ENCODE measurements at places on chromosomes 5 and 9.

- no peak for DNase-seq
Observed at GRCh38 chr5:171531638-171532037, 112.2 kb downstream of the FGF18 start.

DNA sequence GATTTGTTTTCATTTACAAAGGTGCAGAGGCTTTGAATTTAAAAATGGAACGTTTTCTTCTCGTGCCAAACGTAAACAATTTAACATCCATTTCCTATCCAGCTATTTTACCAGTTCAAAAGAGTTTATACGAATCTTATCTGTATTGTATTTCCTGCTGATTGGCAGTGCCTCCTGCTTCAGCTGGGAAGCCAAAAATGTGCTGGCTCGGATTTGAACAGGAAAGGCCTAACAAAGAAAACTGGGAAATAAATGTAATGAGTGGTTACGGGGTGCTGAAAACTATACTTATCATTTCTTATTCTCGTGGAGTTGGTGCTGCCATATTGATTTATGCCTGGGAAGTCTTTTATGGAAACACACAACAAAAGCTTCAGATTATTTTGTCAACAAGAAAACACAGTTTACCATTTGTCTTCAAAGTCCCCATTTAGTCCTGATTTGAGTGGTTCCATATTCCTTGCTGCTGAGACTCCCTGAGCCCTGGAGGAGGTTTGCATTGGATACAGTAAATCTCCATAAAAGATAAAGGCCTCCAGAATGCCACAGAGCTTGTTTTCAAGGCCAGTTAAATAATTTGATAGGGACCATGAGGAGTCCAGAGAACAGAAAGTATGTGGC is 507.4 kb downstream of the RASEF start:
- no peak for DNase-seq

DNA sequence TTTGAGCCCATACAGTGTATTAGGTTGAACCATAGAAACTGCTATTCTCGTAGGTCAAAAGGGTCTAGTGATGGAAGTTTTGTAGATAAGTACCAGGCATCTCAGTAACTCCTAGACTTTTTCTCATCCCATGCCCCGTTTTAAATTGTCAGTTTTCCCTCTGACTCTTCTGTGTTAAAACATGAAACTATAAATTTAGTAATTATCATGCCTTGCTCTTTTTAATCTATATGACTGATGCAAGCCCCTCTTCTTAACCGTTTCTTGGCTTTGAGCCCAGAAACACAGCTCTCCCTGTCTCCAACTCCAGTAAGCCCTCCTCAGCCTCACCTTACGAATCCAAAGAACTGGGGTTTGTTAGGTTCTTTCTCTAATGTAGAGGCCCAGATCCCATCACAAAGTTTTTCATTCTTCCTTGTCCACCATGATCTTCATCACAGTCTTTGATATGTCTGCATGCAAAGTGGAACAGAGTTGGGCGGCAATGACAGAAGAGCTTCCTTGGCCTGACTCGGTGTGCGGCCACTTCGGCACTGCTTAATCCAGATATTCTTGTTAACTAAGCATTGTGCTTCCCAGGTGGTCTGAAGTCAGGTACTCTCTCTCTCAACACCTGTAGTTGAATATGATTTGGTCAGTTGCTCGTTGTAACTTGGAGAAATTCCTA is 21.1 kb downstream of the RGMB start:
- no peak for DNase-seq

GRCh38 chr9:87883990-87884389 is 1.3 kb downstream of the SPATA31E1 start:
- no peak for DNase-seq

DNA sequence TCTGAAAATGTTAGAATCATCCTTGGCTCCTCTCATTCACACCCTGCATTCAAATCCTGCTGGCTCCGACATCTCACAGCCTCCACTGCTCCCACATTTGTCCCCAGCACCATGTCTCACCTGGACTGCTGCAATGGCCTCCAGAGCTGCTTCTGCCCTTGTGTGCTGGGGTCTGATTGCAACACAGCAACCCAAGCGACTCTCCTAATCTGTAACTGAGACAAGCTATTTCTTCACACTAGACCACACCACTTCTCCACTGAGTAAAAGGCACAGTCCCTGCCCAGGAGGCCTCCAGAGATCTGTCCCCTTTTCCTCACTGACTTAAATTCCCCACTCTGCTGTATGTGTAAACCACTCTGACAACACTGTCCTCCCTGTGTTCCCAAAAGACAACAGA is 151.1 kb upstream of the TAS2R1 start:
- no peak for DNase-seq

All from M059J (cell line).